ENCODE measurements at places on chromosomes 7 and 10.

DNA sequence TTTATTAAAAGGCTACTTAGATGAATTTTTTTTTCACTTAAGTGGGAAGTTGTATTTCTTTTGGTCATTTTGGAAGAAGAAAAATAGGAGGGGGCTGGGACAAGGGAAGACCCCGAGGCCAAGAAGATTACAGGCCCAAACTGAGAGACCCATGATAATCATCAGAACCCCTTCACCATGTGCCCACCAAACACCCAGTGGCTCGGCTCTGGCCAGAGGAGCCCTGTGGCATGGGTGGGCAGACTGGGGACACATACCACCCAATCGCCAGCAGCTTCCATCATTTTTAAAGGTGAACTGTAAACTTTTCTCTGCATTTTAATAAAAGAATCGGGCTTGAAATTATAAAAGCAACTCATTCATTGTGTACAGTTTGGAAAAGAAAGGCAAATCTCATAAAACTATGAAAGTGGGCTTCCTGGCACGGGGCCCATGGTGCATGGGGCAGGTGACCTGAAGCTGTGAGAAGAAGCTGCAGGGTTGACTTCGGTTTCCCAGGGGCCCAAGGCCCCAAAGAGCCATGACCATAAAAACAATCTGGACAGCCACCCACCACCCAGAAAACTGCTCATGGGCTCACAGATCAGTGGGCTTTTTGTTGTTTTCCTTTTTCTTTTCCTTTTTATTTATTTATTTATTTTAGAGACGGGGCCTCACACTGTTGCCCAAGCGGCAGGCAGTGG, 29.4 kb upstream of the RET start:
- no peak overlapping the region for H3K4me3 ChIP-seq
- H3K27ac ChIP-seq: no peak overlapping the region
- H3K4me1 ChIP-seq: no peaks in the 10 kb centered on the region

DNA sequence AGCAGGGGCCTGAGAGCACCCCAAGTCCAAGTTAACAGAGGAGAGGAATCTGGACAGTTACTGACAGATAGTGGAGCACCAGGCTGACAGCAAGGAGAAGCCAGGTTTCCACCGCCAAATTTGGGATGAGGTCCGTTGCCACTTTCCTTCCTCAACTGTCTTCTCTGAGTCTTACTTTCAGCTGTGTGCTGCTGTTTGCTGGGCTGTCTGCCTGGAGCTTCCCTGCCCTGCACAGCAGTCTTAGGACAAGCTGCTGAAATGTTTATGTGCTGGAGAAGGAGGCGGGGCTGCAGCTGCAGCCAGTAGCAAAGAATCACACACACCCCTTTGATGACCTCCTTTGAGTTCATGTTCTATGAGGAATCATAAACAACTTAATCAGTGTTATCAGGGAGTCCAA, 17.4 kb upstream of the CYP3A7 start:
- no peak overlapping the region for H3K4me3 ChIP-seq
- DNase-seq: no peak
- H3K27me3 ChIP-seq: no peaks in the 10 kb centered on the region

DNA sequence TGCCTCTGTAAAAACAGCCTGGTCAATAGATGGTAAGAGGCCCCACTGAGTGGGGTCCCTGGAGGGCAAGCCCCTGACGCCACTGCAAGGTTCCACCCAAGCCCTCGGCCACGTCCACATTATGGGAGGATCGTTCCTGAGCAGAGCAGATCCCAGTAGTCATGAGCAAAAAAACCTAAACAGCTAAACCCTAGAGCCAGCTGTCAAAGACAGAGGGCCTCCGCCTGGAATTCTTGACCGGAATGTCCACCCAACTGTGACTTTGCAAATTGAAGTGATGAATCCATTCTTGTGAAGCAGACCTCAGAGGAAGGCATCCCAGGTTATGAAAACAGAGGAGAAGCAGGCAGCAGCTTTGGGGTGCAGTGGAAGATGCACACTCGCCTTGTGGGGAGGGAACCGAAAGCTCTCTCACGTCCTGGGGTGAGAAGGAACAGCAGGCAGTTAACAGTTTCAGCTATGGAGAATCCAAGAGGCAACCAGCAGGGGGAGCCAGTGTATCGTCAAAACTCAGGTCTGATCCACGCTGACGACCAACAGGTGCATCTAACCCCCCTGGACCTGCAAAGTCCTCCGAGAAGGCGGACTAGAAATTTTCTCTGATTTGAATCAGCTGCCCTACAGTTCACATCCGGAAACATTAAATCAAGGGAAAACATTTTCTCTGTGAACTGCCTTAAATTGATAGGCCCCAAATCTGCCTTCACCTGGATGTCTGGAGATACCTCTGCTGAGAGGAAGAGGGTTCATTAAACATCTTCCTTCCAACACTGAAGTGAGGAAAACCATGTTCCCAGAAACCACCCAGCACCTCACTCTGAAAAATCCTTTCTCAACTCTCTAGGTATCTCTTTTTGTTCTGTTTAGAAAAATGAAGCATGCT, 139.1 kb upstream of the PFKP start:
- no peak overlapping the region for H3K27ac ChIP-seq
- DNase-seq: peak; percentile 72
- H3K4me3 ChIP-seq: no peak overlapping the region
- H3K27me3 ChIP-seq: no peaks in the 10 kb centered on the region
- H3K4me1 ChIP-seq: no peaks in the 10 kb centered on the region

- no peak overlapping the region for H3K27ac ChIP-seq
- no peaks in the 10 kb centered on the region for H3K27me3 ChIP-seq
- no peak for DNase-seq
- H3K4me3 ChIP-seq: no peak overlapping the region
- H3K36me3 ChIP-seq: no peaks in the 10 kb centered on the region
- H3K4me1 ChIP-seq: peaks cover 18% of the 10 kb centered on the region
Measured at GRCh38 chr7:92754919-92755581, 81.3 kb downstream of the CDK6 start.

DNA sequence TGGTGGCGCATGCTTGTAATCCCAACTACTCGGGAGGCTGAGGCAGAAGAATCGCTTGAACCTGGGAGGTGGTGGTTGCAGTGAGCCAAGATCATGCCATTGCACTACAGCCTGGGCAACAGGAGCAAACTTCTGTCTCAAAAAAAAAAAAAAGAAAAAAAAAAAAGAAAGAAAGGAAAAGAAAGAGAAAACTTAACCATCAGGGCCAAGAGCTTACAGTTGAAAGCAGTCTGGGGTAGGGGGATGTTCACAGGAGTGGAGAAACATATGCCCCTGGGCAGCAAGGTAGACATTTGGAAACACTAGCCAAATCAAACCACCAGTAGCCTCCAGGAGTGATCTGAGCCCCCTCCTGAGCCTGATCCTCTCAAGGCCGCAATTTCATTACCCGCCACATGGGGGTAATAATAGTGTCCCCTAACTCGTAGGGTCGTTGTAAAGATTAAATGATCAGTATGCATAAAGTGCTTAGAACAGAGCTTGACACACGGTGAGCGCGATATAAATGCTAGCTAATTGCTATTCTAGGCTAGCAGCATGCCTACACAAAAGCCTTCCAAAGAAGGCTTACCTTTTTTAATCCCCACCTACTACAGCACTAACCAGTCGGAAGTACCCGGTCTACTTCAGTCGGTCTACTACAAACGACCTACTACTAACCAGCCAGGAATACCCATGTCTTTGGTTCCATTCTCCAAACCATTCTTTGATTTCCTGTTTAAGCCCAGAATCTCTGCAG, 274.3 kb upstream of the NEBL start:
- H3K36me3 ChIP-seq: no peaks in the 10 kb centered on the region
- no peak overlapping the region for H3K4me3 ChIP-seq
- DNase-seq: no peak
- H3K27me3 ChIP-seq: peaks cover 48% of the 10 kb centered on the region
- H3K27ac ChIP-seq: no peak overlapping the region

GRCh38 chr7:80324032-80324431, 187.8 kb downstream of the GNAT3 start:
- H3K4me1 ChIP-seq: no peaks in the 10 kb centered on the region
- H3K27ac ChIP-seq: no peak overlapping the region
- no peak for DNase-seq
- H3K27me3 ChIP-seq: no peaks in the 10 kb centered on the region
- H3K4me3 ChIP-seq: no peak overlapping the region
- no peaks in the 10 kb centered on the region for H3K36me3 ChIP-seq

GRCh38 chr10:129893104-129894089, 70.7 kb downstream of the EBF3 start:
- H3K27me3 ChIP-seq: no peaks in the 10 kb centered on the region
- no peak overlapping the region for H3K4me3 ChIP-seq
- H3K36me3 ChIP-seq: no peaks in the 10 kb centered on the region
- no peak for DNase-seq
- H3K27ac ChIP-seq: no peak overlapping the region

DNA sequence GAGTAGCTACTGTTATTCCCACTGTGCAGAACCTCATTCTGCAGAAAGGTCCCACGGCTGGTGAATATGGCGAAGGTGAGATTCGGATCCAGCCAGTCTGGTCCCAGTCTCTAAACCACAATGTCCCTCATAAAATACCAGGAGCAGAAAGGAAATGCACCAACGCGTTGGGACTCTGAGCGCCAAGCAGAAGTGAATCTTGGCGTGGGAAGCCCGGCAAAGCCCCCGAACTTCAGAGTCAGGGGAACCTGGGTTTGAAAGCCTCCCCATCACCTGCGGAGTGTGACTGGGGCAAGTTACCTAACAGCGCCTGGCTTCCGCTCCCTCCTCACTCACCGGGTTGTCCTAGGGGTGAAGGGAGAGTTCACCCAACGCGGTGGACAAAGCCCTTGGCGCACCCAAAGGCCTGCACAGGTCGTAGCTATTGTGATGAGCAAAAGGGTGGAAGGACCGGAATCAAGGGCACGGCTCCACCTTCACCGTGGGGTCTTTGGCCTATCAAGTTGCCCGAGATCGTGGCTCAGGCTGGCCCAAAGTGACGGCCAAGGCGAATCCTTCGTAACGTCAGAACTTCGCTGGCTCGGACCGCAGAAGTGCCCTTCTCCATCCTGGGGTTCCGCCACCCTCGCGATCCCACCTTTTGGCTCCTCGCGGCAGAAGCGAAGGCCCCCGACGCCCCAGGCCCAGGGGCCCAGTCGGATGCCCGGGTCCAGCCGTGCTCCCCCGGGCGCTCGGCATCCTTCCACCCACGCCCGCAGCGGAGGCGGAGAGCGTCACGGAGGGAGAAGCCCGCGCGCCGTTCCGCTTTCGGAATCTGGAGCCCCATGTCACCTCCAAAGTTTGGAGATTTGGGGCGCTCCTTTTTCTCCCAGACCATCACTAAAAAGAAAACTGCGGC, 811 bp downstream of the RGS10 start:
- DNase-seq: peak; percentile 74
- peak overlapping the region; percentile 77 for H3K4me3 ChIP-seq
- peak overlapping the region; percentile 97 for H3K27ac ChIP-seq
- H3K4me1 ChIP-seq: no peaks in the 10 kb centered on the region

DNA sequence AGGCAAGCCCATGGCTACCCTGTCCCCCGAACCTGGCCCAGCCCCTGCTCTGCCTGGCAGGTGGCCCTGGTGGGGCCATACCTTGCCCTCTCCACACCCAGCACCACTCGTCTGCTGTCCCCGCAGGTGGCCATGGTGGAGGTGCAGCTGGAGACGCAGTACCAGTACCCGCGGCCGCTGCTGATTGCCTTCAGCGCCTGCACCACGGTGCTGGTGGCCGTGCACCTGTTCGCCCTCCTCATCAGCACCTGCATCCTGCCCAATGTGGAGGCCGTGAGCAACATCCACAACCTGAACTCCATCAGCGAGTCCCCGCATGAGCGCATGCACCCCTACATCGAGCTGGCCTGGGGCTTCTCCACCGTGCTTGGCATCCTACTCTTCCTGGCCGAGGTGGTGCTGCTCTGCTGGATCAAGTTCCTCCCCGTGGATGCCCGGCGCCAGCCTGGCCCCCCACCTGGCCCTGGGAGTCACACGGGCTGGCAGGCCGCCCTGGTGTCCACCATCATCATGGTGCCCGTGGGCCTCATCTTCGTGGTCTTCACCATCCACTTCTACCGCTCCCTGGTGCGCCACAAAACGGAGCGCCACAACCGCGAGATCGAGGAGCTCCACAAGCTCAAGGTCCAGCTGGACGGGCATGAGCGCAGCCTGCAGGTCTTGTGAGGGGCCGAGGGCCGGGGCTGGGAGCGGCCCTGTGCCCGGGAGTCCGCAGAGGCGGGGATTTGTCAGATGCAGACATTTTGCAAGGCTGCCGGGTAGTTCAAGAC, 13.2 kb downstream of the ORAI2 start:
- no peak overlapping the region for H3K4me3 ChIP-seq
- no peak overlapping the region for H3K27ac ChIP-seq
- no peak for DNase-seq

DNA sequence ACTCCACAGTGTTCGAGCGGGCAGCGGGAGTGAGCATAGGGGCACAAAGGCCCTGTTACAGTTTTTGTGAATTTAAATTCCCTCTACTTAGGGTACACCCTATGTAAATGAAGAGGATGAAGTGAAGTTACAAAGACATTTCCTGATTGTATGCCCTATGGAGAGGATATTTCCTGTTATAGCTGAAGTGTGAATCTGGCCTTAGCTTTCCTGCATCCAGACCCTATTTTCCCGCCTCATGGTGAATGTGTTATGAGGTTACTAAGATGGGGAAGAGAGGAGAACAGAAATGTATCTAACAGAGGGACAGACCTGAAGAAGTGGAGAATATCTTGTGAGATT, 37.8 kb upstream of the COMMD3 start:
- no peaks in the 10 kb centered on the region for H3K27me3 ChIP-seq
- DNase-seq: no peak
- H3K27ac ChIP-seq: no peak overlapping the region
- no peaks in the 10 kb centered on the region for H3K36me3 ChIP-seq

DNA sequence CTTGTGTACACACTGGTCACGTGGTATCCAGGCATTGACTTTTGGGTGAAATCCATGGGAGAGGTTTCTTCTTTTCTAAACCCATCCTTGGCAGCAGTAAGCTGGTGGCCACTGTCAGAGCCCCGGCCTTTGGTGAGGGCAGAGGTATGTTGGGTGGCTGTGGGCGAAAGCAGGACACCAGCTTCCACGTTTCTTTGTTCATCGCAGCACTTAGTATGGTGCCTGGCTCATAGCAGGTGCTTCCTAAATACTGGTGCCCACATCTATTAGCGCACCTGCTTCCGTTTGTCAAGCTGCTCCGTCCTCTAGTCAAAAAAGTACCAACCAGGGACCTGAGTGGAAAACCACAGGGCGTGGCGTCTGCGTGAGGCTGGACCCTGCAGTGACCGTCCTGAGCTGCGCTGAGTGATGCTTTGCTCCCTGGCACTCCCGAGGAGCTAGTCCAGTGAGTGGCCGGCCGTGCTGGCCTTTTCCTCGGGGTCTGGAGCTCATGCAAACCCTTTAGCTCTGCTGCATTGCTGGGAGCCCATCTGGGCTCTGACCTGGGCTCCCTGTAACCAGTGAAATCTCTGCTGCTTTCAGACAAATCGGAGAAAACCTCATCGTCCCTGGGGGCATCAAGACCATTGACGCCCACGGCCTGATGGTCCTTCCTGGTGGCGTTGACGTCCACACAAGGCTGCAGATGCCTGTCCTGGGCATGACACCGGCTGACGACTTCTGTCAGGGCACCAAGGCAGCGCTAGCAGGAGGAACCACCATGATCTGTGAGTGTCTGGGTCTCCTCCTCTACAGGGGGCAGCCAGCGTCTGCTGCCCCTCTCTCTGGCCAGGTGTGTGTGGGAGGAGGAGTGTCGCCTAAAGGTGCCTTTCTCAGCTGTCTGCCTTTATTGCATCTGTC, 5.6 kb downstream of the DPYSL4 start:
- no peak overlapping the region for H3K27ac ChIP-seq
- no peak for DNase-seq
- peaks cover 8% of the 10 kb centered on the region for H3K27me3 ChIP-seq
- H3K36me3 ChIP-seq: no peaks in the 10 kb centered on the region

Measured in sigmoid colon (tissue), 7 donors.